ENCODE measurements at places on chromosomes 5 and 9.
A peak's percentile ranks its signal among the peaks of the same experiment; 100 is the strongest.

DNA sequence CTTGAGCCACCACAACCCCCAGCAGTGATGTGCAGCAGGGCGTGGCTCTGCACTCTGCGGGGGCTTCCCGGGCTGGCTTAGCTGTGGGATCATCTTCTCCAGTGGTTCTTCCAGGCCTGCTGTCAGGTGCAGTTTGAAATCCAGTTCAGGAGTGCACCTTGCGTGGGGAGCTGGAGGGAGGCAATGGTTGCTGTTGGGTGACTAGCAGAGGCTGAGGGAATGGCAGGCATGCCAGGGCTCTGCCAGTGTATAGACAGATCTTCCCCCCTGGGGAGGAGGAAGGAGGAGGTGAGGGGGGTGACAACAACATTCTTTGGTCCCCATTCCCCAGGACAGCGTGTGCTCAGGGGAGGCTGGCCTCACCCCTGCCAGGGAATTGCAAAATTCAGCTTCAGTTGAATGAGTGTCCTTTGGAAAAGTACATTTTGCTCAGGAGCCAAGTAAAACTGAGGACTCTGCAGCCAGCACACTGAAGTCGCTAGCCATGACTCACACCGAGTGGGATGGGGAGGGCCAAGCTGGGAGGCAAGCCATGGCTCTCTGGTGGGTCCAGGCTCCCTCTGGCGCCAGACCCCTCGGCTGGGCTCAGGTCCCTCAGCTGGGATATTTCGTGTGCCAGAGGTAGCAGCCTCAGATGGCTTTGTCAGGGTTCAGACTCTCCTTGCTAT lies 35.0 kb downstream of the ERGIC1 start:
- no peak for DNase-seq

DNA sequence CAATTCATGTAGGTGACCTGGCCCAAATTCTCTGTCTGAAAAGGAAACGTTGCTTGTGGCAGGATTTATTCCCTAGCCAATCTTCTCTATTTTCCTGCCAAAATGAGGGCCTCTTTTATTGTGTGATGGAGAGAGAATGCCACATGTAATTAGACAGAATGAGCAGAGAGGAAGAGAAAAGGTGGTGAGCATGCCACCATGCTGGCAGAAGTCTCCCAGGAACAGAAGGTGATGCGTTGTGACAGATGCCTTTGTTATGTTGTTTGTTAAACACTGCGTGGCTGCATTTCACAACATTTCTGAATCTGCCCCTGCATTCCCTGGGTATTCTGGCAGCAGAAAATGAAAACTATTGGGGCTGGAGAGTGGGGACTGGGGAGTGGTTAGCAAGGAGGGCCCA lies 577.6 kb downstream of the TLR4 start:
- no peak for DNase-seq

DNA sequence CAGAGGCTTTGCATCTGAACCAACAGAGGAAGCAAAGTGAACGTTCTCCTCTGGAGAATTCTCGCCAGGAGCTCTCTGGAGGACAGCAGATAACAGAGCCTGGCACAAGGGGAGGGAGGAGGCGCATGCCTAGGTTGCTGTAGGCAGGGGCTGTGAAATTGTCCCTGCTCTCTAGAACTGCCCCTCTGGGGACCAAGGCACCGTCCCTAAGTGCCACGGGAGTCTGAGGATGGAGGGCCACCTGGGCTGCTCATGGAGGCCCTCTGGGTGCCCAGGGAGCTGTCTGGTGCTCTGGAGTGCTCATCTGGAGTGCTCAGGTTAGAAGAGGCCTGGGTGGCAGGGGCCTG lies 77.6 kb downstream of the CACNA1B start:
- no peak for DNase-seq

GRCh38 chr5:158754018-158754514 lies 345.6 kb downstream of the EBF1 start:
- no peak for DNase-seq

DNA sequence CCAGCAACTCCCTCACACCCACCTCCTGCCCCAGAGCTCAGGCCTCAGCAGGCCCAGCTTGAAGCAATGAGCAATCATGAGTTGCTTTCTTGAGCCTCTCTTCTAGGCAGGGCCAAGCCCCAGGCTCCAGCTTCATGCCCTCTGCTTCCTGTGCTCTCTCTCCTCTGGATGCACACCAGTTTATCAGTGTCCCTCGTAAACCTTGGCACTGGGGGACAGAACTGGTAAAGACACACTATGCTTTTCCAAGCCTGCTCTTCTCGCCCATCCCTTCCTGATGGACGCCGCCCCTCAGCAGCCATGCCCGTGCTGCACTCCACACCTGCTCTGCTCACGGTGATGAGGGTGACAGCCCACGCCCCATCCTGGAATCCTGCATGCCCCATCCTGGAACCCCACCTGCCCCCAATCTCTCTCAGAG lies 49.4 kb upstream of the ORM1 start:
- DNase-seq: no peak

- DNase-seq: no peak
Observed at GRCh38 chr5:142327111-142327842, 2.5 kb upstream of the SPRY4 start.

DNA sequence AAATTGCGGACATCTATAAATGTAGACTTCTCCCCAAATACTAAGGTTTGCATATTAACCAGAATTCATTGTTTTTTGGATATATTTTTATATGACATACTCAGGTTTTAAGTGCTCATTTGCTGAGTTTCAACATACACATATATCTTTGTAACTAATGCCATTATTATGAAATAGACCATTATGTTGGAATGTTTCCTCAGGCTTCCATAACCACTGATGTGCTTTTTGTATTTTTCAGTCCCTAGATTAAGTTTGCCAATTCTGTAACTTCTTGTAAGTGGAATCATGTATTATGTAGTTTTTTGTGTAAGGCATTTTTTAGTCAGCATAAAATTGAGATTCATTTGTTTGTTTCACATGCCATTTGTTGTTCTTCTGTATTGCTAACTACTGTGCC lies 32.1 kb downstream of the HSPA4 start:
- no peak for DNase-seq

DNA sequence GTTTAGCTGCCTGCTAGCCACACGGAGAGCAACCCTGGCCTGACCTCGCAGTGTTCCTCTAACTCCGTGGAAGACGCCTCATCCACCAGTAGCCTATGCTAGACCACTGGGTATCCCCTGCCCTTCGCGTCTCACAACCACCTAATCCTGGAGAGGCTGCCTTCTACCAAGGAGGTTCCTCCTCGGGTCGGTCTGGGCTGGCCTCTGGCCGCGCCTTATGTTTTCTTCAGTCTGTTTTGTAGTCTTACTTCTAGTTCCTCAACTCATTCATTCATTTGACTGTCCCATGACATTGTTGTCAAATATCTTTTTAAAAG lies 1.6 kb upstream of the TPM2 start:
- DNase-seq: no peak

- DNase-seq: no peak
Observed at GRCh38 chr5:20367178-20367577, 379.2 kb upstream of the CDH18 start.

- peak; percentile 3 for DNase-seq
Observed at GRCh38 chr5:94968507-94969095, 316.3 kb downstream of the MCTP1 start.

DNA sequence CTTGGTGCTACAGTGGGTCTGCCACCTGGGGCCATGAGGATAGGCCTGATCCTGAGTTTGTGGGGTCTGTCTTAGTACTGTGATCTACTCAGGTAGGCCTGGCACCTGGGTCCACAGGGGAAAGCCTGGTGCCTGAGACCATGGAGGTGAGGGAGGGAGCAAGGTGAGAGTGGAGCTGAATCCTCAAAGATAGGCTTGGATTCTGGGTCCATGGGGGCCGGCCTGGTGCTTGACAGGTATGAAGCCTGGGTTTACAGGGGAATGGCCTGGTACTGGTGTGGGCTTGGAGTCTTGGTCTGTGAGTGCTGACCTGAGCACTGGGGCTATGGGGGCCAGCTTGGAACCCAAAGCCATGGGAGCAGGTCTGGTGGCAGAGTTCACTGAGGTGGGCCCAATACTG lies 439.2 kb upstream of the SMARCA2 start:
- DNase-seq: no peak

- DNase-seq: no peak
Observed at GRCh38 chr9:90774071-90774470, 27.5 kb upstream of the SYK start.

GRCh38 chr9:76044266-76044819 lies 153.9 kb downstream of the PCSK5 start:
- DNase-seq: no peak

GRCh38 chr9:99051851-99052250 lies 53.1 kb upstream of the TGFBR1 start:
- no peak for DNase-seq

GRCh38 chr5:39411061-39411460 lies 13.7 kb downstream of the DAB2 start:
- no peak for DNase-seq

GRCh38 chr5:6820851-6821479 lies 107.7 kb downstream of the TENT4A start:
- DNase-seq: peak; percentile 67

DNA sequence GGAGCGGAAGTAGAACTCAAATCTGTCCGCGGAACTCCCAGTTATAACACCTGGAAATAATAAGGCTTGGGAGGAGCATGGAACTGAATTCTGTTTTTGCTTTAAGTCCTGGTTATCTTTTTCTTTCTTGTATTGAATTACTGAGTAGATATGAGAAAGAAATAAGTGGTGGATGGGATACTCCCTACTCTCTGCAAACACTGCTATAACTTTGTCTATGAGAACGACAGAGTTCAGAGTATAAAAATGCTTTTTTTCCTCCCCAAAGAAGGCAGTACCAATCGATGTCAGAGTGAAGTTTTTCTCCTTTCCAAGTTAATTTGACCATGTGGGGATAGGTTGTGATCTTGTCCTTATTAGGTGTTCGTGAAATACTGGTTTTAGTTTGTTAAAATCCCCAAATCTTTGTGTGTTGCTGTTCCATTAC lies 1.2 kb downstream of the RIC1 start:
- DNase-seq: no peak

GRCh38 chr9:87340391-87340790 lies 157.3 kb upstream of the DAPK1 start:
- no peak for DNase-seq

All from stimulated activated CD4-positive, alpha-beta T cell treated with anti-CD3 and anti-CD28 coated beads, Interleukin-2, amount 100 ng/mL, for 24 hours (primary cell).